AG20443 (cell line): ENCODE measurements at places on chromosomes 11 and 22.

DNA sequence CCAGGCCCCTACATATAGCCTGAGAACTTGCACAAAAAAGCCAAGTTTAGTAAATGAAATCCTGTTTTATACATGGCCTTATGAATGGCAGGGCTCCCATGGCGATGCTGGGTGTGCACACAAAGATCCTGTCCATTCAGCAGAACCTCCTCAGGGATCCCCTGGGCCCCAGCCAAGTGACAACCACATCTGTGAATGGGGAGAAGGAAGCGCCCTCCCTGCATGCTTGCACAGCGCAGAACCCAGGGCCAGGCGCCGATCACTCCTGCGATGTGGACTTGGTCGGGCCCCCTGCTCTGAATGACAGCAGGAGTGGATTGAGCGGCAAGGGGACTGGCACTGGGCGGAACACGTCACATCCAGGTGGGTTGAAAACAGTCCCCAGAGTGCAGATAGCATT, 4.5 kb upstream of the CDC42EP2 start:
- DNase-seq = no peak

DNA sequence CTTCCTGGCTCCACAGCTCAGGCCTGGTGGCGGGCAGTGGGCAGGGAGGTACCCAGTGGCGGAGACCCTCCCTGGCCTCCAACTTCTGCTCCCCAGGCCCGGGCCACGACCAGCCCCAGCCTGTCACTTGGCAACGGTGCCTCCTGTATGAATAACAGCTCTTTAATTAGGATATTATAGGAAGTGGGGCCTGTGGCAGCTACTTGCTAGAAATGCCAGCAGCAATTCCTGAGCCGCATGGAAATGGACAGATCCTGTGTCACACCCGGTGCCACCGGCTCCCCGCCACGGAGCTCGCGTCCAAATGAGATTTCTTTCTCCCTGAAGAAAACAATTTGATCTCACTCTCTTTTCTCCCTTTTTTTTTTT, 104.5 kb downstream of the CHST1 start:
- DNase-seq = no peak

- DNase-seq = peak; percentile 12
These were observed 435.5 kb downstream of the TBC1D22A start for GRCh38 chr22:47197773-47198500.

DNA sequence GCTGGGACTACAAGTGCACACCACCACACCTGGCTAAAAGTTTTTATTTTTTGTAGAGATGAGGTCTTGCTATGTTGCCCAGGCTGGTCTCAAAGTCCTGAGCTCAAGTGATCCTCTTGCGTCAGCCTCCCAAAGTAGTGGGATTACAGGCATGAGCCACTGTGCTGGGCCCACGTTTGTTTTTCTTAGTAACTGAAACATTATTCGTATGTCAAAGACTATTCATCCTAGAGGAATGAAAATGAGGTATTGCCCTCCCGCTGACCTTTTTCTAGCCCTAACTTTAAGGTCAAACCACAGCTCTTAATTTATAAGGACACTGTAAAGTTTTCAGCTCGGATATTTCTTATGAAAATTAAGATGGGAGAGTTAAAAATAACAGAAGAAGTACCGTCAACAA, 33.2 kb upstream of the PAX6 start:
- DNase-seq = no peak

DNA sequence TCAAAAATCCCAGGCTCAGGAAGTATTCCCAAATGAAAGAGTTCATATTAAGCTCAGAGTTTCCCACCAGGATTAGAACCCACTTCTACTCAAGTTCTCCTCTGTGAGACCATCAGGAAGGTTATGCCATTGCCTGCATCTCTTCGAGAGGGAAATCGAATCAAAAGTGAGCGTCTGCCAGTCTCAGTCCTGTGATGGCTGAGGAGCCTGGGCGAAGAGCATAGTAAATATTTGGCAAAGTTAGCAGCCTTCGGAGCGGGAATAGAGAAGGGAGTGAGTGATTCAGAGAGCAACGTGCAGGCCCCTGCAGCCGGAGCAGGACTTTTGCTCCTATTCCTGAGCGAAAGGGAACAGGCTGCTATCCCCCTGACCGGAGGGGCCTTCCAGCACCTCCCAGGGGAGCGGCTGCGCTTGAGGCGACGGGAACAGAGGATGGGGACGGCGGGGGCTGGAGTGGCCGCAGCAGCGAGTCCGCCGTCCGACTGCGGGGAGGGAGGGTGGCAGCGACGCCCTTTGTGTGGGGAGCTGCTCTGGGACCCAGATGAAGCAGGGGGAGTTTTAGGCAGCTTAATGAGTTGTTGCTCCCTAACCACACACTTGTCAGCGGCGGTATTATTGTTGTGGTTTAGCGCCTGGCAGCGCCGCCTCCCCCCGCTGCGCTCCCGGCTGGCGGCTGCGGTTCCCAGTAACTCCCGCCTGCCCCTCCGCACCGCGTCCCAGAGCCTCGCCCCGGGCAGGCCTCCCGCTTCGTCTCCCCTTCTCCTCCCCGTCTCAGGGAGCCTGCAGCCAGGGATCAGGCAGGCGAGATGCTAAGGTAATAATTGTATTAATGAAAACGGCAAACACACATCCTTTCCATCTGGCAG, 21.7 kb upstream of the NRGN start:
- peak; percentile 53 for DNase-seq

DNA sequence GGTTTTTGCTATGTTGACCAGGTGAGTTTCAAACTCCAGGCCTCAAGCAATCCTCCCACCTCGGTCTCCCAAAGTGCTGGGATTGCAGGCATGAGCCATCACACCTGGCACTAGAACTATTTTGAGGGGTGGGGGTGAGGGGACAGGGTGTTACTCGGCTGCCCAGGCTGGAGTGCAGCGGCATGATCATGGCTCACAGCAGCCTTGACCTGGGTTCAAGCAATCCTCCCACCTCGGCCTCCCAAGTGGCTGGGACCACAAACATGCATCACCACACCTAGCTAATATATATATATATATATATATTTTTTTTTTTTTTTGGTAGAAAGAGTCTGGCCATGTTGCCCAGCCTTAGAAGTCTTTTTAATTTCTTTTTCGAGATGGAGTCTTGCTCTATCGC, 17.1 kb upstream of the IFITM3 start:
- DNase-seq = no peak

GRCh38 chr11:78958444-78958843, 383.8 kb upstream of the NARS2 start:
- no peak for DNase-seq

DNA sequence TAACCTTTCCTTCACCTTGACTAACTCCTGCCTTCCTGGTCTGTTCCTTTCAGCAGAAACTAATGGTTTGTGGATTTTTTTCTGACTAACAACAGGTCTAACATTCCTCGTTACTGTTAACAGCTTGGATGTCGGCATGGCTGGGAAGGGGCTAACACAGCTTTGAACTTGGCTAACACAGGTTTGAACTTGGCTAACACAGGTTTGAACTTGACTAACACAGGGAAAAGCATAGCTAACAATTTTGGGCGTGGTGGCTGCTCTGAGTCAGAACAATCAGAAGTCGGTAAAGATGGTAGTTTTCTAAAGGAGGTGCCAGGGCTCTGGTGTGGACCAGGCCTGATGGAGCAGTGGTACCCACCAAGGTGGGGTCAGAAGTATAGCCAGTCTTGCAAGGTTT, 16.1 kb downstream of the MIAT start:
- peak; percentile 41 for DNase-seq

GRCh38 chr11:10655943-10656576, 37.5 kb downstream of the IRAG1 start:
- DNase-seq = no peak

DNA sequence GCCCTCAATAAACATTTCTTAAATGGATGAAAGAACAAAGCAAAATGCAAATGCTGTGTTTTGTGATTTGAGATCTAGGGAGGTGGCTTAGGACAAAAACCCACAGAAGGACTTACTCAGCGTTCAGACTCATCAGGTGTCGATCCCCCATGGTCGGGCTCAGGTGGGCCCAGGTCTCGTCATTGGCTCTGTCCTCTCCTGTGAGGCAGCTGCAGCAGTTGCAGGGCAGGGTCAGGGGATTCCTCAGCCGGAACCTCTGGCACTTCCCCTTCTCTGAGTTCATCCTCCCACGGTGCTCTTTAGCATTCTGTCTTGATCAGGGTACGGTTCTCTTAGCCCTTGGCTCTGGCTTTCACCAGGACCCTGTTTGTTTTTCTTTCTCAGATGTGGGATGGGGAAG, 14.0 kb upstream of the ACR start:
- DNase-seq = no peak

GRCh38 chr11:13339195-13340153, 61.9 kb downstream of the BMAL1 start:
- DNase-seq = peak; percentile 88

DNA sequence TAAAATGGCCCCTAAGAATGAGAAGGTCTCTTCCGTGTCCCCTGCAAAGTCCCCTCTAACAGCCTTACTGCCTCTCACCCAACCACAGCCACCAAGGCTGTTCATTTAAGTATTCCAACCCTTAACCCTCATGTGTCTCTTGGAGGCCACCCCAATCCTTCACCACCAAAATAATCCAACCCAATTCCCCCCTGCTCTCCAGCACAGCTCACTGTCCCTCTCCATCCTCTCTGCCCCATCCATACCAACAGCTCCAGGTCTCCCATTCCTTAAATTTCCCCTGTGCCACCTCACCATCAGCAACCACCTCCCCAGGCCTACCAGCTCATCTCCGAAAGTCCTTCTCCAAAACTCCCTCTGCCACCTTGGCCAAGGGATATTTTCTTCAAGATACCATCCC, 1.4 kb downstream of the FAM168A start:
- no peak for DNase-seq

- DNase-seq = no peak
These were observed 135.8 kb upstream of the TIMP3 start for GRCh38 chr22:32665676-32666075.

- no peak for DNase-seq
These were observed 1.3 kb upstream of the WNT7B start for GRCh38 chr22:45978275-45978713.

DNA sequence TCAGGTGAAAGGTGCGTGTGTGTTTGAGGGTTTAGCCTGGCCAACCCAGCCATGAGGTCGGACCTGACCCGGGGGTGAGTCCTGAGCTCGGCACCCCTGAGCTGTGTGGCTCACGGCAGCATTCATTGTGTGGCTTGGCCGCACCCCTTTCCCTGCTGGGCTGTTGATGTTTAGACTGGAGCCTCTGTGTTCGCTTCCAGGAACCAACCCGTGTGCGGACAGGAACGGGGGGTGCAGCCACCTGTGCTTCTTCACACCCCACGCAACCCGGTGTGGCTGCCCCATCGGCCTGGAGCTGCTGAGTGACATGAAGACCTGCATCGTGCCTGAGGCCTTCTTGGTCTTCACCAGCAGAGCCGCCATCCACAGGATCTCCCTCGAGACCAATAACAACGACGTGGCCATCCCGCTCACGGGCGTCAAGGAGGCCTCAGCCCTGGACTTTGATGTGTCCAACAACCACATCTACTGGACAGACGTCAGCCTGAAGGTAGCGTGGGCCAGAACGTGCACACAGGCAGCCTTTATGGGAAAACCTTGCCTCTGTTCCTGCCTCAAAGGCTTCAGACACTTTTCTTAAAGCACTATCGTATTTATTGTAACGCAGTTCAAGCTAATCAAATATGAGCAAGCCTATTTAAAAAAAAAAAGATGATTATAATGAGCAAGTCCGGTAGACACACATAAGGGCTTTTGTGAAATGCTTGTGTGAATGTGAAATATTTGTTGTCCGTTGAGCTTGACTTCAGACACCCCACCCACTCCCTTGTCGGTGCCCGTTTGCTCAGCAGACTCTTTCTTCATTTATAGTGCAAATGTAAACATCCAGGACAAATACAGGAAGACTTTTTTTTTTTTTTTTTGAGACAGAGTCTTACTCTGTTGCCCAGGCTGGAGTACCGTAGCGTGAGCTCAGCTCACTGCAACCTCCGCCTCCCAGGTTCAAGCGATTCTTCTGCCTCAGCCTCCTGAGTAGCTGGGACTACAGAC, 53.9 kb upstream of the PPP6R3 start:
- no peak for DNase-seq

- peak; percentile 91 for DNase-seq
These were observed at the start of gene TRIM21 for GRCh38 chr11:4393209-4393857. Gene TRIM21, minus strand, starts transcription at chr11:4393702. Its CDS starts 3,293 bp downstream, at chr11:4390409.

DNA sequence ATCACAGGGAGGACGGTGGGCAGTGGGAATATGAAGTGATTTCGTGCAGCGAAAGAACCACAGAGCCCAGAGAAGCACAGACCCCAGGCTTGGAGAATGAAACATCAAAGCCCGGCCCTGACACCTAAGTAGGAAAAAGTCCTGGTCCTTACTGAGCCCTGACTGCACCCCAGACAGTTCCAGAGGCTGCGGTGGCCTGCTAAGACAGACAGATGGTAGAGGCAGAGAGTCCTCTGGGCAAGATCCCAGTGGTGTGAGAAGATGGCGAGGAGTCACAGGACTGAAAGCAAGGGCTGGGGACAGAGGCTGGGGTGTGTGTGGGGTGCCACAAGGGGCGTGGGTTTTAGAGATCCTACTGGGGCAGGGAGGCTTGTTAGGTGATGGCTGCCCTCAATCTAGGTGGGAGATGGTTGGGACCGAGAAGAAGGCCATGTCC, 3.7 kb downstream of the CBX6 start:
- no peak for DNase-seq

DNA sequence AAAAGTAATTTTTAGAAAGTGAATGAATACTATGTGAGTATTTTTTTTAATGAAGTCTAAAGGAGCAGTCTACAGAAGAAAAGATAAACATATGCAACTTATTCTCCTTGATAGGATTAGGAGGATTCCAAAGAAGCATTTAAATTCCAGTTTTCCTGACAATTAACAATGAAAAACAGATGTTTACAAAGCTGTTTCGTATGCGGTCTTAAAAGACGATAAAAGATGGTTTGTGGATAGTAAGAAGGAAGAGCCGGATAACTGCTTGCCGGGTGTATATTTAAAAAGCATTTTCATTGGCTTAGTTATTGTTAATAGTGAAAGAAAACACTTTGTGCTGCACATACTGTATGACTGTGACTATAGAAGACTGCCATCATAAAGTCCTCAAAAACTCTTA, 120.0 kb upstream of the C11orf58 start:
- no peak for DNase-seq

GRCh38 chr11:124577716-124578427, 8.1 kb downstream of the OR8A1 start:
- DNase-seq = no peak

GRCh38 chr11:32071811-32072210, 19.1 kb upstream of the RCN1 start:
- peak; percentile 84 for DNase-seq

DNA sequence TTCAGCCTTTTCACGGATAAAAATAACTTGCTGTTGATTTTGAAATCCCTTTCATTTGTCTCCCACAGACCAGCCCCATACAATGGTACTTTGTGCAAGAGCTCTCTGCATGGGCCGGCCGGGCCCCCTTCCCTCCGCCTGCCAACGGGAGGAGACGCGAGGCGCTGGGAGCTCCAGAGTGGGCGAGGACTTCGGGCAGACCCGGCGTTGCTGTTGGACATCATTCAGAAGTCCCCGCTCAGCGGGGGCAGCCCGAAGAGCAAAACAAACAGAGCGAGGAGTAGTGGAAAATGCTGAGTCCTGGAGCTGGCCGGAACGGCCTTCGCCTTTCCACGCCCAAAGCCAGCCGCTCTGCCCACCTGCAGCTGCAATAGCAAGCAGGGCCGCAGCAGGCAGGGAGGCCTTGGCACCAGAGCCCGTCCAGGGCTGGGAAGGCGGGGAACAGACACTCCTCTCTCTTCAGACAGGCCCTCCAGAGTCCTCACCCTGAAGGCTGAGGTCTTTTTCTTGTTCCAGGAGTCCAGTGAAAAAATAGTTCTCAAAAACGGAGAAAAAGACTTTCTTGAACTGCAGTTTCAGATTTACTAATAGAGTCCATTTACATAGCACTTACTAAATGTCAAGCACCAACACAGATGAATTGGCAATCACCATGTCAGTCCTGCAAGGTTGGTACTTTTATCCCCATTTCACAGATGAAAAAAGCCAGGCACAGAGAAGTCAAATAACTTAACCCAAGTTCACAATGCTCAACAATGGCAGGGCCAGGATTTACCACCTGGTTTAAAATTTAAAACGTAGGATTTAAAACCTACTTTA, 135.5 kb downstream of the ETS1 start:
- DNase-seq = no peak
